ENCODE measurements at places on chromosomes 3 and 15.

DNA sequence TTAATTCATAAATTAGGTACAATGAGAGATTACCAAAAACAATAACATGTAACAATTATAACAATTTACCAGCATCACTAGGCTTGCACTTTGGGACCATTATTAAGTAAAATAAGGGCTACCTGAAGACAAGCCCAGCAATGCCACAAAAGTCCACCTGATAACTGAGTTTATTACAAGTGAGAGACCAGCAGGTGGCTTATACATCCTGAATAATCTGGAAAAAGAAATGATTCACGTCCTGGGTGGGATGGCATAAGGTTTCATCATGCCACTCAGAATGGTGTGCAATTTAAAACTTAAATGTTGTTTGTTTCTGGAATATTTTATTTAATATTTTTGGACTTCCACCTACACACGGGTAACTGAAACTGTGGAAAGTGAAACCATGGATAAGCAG, 1287.1 kb upstream of the GBE1 start:
- H3K4me1 ChIP-seq, result no peaks in the 10 kb centered on the region
- DNase-seq, result no peak
- no peak overlapping the region for H3K4me3 ChIP-seq

DNA sequence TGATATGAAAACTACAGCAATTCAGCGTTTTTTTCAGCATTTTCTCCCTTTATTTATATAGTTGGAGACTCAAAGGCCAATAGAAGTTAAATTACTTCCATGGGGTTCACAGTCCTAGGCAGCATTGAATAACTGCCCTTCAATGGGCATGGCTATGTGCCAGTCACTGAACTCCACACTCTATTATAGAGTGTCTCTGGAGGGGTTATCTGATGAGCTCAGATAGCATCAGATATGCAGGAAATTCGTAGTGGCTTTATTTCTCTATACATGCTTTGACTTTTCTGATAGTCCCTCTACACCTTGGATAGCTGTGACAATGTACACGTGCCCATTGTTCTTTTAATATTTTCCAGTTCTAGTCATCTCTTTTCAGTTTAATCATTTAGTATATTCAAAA, 396.9 kb upstream of the CBLB start:
- H3K36me3 ChIP-seq, result no peaks in the 10 kb centered on the region
- H3K4me1 ChIP-seq, result no peaks in the 10 kb centered on the region
- no peak overlapping the region for H3K27ac ChIP-seq
- no peak for DNase-seq

DNA sequence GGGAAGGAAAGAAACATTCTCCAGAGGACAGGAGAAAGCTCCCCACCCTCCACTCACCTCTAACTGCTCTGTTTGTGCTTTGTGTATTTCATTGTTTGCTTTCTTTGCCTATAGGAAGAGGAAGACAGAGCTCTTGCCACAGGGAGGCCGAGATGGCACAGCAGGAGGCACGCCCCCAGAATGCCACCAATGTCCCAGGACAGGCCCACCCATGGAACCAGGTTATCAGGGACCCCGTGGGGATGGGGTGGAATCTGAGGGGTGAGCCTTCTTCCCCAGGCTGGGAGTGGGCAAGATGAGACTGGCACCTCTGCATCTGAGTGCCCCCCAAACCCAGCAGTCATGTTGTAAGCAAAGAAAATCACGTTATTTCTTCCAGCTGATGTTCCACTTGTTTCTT, 155.8 kb downstream of the TBC1D2B start:
- no peak overlapping the region for H3K27ac ChIP-seq
- DNase-seq, result no peak
- no peak overlapping the region for H3K4me3 ChIP-seq
- H3K36me3 ChIP-seq, result peaks cover 2% of the 10 kb centered on the region
- peaks cover 3% of the 10 kb centered on the region for H3K4me1 ChIP-seq

DNA sequence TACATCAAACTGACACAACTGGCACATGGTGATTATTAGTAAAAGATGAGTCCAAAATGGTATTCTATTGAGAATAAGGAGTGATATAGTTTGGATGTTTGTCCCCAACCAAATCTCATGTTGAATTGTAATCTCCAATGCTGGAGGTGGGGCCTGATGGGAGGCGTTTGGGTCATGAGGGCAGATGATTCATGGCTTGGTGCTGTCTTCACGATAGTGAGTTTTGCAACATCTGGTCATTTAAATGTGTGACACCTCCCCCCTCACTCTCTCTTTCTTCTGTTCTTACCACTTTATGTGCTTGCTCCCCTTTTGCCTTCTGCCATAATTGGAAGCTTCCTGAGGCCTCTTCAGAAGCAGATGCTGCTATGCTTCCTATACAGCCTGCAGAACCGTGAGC, 90.6 kb downstream of the RSL24D1 start:
- H3K4me3 ChIP-seq, result no peak overlapping the region
- no peaks in the 10 kb centered on the region for H3K4me1 ChIP-seq
- H3K27ac ChIP-seq, result no peak overlapping the region
- no peak for DNase-seq
